ENCODE measurements at places on chromosomes 3 and 15. TPM values are rescaled to one million over a fixed set of nuclear protein-coding genes. Genes with fewer than 3 reads are reported as not detected.

The SLC30A4 gene
- 10.5 TPM for total RNA-seq

The CLCN2 gene
- total RNA-seq, result 5.6 TPM

The ISLR2 gene
- total RNA-seq, result not detected

The CLDN18 gene
- not detected for total RNA-seq

The GOLGA8Q gene
- 0.54 TPM for total RNA-seq

The ITIH1 gene
- total RNA-seq, result not detected

The NEK10 gene
- total RNA-seq, result 0.98 TPM

The GPR171 gene
- total RNA-seq, result not detected

The OIP5 gene
- total RNA-seq, result 2.7 TPM

The SLC6A1 gene
- total RNA-seq, result not detected

The IGSF11 gene
- 0.11 TPM for total RNA-seq

The FOXB1 gene
- total RNA-seq, result 0.39 TPM

The IMPG2 gene
- 1.2 TPM for total RNA-seq

The GRM2 gene
- total RNA-seq, result 0.11 TPM

The FETUB gene
- total RNA-seq, result not detected

The CLEC3B gene
- not detected for total RNA-seq

The ADCY5 gene
- total RNA-seq, result 0.87 TPM

The KLHL6 gene
- not detected for total RNA-seq

The ATR gene
- total RNA-seq, result 18.7 TPM

The CCR9 gene
- not detected for total RNA-seq

The ACP3 gene
- total RNA-seq, result 0.39 TPM

The CHRD gene
- not detected for total RNA-seq

The IQGAP1 gene
- total RNA-seq, result 336 TPM

The PFKFB4 gene
- 87.2 TPM for total RNA-seq

The RAB7A gene
- 47.3 TPM for total RNA-seq
